ENCODE measurements at places on chromosomes 16 and 17. TPM values are rescaled to one million over a fixed set of nuclear protein-coding genes. Genes with fewer than 3 reads are reported as not detected.

- DNase-seq, result no peak
Observed at GRCh38 chr17:78202666-78203065, 11.4 kb upstream of the BIRC5 start.

GRCh38 chr16:16127469-16128116, 95.7 kb downstream of the ABCC6 start:
- peak; percentile 74 for DNase-seq

GRCh38 chr17:74641224-74641957, 17.9 kb upstream of the CD300E start:
- no peak for DNase-seq

DNA sequence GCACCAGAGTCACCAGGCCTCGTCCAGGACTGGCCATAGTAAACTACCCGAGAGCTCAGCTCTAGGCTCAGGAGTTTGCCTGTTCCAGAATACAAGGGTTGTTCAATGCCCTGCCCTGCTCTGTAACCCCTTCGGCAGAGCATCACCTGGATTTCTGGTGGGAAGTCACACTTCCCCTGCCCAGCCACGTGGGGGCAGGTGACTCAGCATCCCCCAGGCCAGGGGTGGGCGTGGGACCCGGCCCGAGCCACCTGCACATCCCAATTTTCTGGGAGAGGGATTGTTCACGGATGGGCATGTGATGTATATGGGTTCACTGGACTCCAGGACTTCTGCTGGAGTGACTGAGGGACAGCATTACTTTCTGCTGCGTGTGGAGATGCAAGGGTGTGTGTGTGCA, 25.8 kb downstream of the COX4I1 start:
- no peak for DNase-seq

DNA sequence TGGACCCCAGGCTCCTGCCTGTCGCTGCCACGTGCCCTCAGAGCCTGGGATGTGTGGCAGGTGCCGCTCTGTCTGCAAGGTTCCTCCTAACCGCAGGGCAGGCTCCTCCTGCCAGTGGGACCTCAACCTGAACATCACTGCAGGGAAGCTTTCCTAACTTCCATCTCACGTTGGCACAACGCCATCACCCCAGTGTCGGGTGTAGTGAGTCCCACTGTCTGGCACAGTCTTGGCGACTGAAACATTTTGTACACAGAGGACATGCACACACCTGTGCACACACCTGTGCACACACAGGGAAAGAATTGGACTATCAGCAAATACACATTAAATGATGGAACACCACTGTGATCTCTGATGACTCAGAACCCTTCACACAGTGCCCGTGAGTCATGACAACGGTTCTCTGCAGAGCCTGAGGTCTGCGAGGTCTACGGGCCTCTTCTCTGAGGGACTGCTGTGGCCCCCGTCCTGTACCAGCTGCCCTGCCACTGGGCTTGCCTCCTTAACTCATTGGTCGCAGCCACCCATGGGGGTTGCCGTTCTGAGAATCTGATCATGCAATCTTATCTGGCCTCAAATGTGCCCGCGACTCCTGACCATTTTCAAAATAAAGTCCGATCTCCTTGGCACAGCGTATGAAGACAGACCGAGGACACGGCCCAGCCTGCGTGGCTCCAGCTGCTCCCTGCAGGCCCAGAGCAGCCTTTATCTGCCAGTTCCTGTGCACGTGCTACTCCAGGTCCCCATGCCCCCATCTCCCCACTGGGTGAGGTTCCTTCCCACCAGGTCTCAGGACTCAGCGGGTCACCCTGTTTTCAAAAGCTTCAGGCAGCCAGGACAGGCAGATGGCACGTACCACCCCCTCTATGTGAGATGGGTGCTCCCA, 7.6 kb downstream of the CCDC57 start:
- DNase-seq, result no peak

GRCh38 chr17:83177611-83178532, 98.5 kb downstream of the METRNL start:
- peak; percentile 36 for DNase-seq

DNA sequence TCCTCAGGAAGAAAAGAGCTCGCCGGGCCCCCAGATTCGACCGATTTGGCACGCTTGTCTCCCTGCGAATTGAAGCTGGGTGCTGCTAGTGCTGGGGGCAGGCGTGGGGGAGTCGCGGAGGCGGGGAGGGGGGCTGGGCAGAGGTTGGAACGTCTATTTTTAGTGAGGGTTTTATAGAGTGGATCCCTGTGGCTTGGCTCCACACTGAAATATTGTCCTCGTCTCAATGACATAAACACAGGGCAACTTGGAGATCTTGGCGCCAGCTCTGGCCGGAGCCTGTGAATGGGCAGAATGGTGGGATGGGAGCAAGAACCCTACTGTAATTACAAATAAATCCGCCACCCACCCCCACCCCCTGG, 15.7 kb upstream of the NOG start:
- DNase-seq, result peak; percentile 3

The MILR1 gene
- total RNA-seq, result not detected

The TMEM88 gene
- not detected for total RNA-seq

The HBA1 gene
- not detected for total RNA-seq

The KRTAP2-2 gene
- not detected for total RNA-seq

The AOC2 gene
- total RNA-seq, result not detected

Data from G401 (cell line).